Activated CD4-positive, alpha-beta T cell treated with anti-CD3 and anti-CD28 coated beads, Interleukin-2, amount 10 ng/mL, durations not matched to agents 7 days and 5 days (primary cell): ENCODE measurements at places on chromosomes 13 and 19.
A peak's percentile ranks its signal among the peaks of the same experiment; 100 is the strongest.

DNA sequence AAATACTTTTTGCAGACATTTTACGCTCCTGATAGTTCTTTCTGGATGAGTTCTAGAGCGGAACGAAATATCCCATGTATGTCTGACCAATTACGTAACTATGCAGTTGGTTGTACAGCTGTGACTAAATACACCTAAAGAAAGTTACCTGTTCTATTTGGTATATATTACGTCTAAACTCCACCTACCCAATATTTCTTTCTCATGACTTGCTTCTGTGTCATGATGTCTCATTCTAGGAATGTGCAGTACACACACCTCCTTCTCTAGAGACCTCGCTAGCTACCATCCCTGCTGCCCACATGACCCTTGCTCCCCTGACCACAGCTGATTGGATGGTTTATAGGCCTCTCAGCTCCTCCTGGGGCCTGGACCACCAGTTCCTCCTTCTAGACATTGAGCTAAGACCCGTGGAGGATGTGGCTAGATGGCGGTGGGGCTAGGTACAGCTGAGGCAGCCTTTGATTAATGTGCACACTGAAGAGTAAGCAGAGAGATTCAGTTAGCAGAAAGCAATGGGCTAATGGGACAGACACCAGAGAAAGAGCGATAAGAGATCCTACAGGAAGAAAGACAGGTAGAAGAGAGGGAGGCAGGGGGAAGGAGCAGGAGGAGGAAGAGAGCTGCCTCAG is 422.1 kb downstream of the COG6 start:
- no peak for DNase-seq

GRCh38 chr19:29793116-29793727 is 18.6 kb upstream of the CCNE1 start:
- no peak for DNase-seq

- DNase-seq, result no peak
These were observed 5.0 kb downstream of the TEAD2 start for GRCh38 chr19:49357186-49357585.

DNA sequence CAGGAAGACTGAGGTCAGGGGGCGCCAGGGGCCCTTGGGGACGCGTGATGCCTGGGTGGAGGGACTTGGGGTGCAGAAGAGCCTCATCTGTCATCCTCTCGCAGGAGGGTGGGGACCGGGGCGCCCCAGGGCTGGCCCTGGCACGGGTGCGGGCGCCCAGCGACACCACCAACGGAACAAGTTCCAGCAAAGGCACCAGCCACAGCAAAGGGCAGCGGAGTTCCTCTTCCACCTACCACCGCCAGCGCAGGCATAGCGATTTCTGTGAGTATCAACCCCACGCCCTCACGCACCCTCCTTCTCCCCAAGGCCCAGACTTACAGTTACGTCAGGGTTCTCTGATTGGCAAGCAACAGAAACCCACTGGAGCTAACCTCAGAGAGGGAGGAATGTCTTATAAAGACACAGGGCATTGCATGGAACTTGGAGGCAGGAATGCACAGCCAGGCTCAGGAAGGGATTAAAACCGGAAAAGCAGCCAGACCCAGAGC is 29.4 kb downstream of the MARK4 start:
- no peak for DNase-seq

DNA sequence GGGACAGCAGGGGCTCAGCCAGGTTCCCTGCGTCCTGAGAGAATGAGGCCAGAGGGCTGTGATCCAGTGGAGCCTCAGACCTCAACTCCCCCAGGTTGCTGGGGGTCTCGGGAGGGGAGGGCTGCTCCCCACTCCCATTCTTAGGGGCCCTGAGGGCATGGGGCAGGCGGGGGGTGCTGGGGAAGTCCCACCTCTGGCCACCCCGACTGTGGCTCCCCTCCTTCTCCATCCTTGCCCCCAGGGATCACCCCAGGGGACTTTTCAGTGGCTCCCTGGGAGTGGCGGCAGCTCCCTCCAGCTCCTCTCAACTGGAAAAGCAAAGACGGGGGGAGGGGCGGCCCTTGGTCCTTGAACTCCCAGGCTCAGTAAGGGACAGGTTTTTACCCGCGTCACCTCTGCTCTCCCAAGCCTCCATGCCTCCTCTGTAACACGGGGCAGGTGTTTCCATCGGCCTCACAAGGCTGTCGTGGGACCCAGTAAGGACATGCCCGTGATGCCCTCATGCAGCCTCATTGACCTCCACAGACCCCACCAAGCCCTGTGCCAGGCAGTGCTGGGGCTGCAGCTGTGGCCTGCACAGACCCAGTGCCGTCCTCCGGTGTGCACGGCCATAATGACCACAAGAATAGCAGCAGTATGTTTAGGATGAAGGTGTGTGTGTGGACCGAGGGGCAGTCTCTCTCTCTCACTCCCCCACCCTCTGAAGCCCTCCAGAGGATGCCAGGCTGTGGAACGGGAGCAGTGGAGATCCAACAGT is 11.6 kb upstream of the TOMM40 start:
- no peak for DNase-seq

- DNase-seq, result no peak
These were observed 150.6 kb upstream of the TSC22D1 start for GRCh38 chr13:44726778-44727177.

- DNase-seq, result no peak
These were observed 2.1 kb downstream of the PPP2R1A start for GRCh38 chr19:52191951-52192350.

DNA sequence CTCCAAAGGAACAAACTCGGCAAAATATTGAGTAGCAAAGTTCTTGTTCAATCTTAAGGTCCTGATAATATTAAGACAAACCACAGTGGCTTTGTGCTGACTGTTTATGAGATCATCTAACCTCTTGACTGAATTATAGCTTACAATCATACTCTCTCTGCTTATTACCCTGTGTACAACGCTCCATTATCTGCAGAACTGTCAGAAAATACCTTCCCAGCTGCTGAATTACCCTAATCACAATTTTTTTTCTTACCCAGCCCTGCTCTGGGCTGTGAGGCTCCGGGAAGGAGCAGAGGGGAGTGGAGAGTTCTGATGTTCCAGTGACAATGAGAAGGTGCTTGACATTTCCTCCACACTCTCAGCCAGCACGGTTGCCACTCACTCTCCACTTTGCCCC is 64.8 kb downstream of the DCT start:
- DNase-seq, result no peak

GRCh38 chr19:3059653-3060052 is 2.6 kb downstream of the TLE5 start:
- DNase-seq, result no peak

DNA sequence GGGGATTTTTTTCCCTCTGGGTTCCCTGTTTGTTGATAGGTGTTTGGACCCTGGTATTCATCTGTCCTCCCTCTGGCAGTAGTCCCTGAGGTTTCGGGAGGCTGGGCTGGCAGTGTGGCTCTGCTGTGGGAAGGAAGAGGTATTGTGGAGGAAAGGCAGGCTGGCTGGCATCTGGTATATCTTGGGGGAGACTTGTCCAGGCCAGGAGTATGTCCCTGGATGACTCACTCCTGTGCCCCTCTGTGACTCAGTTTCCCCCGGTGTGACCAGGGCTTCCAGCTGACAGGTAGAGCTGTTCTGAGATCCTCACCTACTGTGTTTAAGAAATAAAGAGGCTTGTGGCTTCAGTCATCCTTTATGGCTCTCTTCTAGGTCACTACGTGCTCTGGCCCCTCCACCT is 14.2 kb upstream of the ZNF492 start:
- no peak for DNase-seq

DNA sequence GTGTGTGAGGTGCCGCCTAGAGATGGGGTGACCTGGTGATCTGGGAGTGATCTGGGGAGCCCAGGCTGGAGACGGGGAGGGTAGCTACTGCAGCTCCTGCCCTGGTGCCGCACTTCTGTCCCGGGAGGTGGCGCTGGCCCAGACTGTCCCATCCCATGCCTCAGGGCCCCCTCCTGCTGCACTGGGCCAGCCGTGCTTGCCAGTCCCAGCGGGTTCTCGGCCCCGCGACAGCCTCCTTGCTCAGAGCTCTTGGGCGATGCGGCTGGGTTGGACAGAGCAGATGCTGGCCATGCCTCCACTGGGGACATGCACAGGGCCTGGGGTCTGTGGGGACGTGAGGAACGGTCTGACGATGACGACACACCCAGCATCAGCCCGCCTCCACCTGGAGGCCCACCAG is 2.5 kb downstream of the RAX2 start:
- no peak for DNase-seq

- no peak for DNase-seq
These were observed 59.8 kb upstream of the RCBTB2 start for GRCh38 chr13:48592688-48593049.

- DNase-seq, result no peak
These were observed 89.2 kb downstream of the DHRS12 start for GRCh38 chr13:51714663-51715168.

DNA sequence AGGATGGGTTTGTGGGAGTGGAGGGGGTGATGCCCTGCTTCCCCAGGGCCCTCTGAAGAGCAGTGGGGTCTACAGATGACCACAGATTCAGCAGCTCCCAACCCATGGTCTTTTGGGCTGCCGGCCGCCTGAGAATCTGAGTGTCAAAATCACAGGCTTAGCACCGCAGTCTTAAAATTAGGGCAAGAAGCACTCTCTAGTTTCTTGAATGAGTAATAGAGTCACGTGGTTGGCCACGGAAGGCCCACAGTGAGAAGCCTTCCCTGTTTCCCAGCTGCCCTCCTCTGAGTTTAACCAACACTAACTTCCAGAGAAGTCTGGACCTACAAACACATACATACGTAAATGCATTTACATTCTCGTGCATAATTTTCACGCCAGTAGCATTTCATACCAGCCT is 5.2 kb downstream of the PRMT1 start:
- no peak for DNase-seq

DNA sequence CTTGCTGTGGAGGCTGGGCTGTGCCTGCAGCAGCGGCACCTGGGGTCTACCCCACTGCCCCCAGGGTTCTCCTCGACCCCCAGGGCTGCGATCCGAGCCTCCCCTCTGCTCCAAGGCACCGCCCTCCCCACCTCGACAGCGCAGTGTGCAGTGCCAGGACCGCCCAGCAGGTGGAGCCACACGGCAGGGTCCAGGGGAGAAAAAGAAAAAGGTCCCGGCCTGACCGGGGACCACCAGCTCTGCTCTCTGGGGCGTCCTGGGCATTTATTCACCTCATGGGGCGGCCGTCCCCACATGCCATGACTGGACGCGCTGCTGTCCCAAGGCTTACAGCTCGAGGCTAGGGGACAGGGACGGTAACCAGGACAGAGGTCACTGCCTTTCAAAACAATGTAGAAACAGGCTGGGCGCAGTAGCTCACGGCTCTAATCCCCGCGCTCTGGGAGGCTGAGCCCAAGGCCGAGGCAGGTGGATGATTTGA is 10.6 kb downstream of the REXO1 start:
- DNase-seq, result peak; percentile 62

- DNase-seq, result no peak
These were observed 24.0 kb upstream of the TPT1 start for GRCh38 chr13:45364876-45365557.

DNA sequence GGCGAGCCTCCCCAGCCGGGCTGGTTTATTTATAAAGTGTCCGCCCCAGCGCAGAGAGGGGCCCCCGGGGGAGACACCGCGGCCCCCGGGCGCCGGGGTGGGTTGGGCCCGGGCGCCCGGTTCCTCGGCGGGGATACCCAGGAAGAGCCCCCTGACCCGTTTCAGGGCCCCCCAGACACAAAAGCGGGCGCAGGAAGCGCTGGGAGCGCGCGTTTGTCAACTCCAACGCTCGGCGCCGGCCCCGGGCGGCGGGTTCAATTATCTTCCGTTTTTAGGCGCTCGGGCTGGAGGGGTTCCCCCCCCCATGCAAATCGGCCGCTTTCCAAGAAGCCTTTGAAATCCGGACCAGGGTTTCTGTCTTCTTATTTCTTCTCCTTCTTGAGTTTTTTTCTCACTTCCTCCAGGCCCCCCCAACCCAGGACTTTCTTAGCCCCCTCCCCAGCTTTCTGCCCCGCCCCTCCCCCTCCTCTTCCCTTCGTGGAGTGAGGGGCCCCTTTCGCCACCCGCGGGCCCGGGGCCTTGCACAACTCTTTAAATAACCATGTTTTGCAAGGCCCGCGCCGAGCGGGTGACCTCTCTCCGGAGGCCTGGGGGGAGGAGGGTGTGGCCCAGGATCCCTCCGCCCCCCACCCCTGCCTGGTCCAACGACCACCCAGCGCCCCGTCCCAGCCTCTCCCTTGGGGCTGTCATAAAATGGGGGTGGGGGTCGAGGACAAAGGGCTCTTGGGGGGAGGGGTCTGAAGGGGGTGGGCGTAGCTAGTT is 935 bp downstream of the ARID3A start:
- no peak for DNase-seq

- no peak for DNase-seq
These were observed 2.8 kb downstream of the NECTIN2 start for GRCh38 chr19:44848812-44849447.

DNA sequence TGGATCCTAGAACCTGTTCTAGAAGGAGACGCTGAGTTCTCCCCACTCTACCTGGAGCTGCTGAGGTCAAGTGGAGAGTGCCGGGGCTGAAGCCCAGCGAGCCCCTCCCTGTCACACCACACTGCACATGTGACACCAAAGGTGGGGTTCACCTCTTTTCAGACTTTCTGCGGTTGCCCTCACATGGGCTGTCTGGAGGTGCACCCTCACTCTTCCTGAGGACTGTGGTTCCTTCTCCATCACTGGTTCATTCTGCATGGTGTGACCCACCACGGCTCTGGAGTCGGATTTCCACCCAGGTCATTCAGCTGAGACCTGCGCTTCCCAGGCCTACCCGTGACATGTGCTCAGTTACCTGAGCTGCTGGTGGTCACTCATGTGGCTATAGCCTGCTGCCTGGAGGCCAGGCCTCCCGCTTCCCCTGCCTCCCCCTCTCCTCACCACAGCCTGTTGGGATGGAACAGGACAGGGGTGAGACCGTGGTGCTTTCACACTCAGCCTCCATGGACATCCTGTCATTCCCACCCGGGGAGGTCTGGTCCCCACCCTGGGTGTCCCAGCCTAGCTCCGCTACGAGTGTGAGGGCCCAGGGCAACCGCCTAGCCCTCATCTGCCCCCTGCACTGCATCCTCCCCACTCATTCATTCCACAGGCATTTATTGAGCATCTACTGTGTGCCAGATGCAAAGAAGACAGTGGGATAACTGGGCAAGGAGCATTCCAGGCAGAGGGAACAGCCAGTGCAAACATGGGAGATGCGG is 605 bp upstream of the A1BG start:
- DNase-seq, result no peak

- peak; percentile 46 for DNase-seq
These were observed 685 bp downstream of the GMFG start for GRCh38 chr19:39335168-39335548.

DNA sequence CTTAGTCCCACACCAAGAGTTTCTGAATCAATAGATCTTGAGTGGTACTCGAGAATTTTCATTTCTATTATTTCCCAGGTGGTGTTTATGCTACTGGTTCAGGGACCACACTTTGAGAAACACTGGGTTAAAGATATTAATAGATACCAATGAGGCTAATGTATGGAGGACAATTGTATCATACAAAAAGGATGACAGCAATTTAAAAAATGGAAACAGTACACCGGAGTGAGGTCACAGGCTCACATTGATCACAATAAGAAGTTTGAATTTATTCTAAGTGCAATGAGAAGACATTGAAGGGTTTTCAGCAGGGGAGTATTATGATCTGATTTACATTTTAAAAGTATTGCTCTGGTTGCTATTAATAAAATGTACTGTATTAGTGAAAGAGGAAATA is 488.3 kb downstream of the PCDH17 start:
- DNase-seq, result no peak
